ENCODE measurements at places on chromosomes 11 and 22. TPM values are rescaled to one million over a fixed set of nuclear protein-coding genes. Genes with fewer than 3 reads are reported as not detected.

Gene DUSP8
- 13.7 TPM for total RNA-seq

- DNase-seq: no peak
These were observed 9.4 kb downstream of the BCL2L13 start for GRCh38 chr22:17647991-17648390.

GRCh38 chr22:42664976-42665831 lies 16.0 kb upstream of the CYB5R3 start:
- DNase-seq: no peak

Gene P2RX3
- 0.77 TPM for total RNA-seq

- no peak for DNase-seq
These were observed 33.8 kb downstream of the RAB30 start for GRCh38 chr11:83037877-83038276.

Gene SEZ6L
- 0.13 TPM for total RNA-seq

DNA sequence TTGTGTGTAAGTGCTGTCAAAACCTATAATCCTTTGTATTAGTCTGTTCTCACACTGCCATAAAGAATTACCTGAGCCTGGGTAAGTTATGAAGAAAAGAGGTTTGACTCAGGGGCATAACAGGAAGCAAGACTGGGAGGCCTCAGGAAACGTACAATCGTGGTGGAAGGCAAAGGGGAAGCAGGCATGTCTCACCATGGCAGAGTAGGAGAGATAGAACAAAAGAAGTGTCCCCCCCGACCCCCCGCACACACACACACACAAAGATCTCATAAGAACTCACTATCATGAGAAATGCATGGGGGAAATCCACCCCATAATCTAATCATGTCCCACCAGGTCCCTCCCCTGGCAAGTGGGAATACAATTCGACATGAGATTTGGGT lies 2.3 kb upstream of the USP28 start:
- no peak for DNase-seq

- DNase-seq: no peak
These were observed 220.1 kb upstream of the E2F8 start for GRCh38 chr11:19460718-19461405.

DNA sequence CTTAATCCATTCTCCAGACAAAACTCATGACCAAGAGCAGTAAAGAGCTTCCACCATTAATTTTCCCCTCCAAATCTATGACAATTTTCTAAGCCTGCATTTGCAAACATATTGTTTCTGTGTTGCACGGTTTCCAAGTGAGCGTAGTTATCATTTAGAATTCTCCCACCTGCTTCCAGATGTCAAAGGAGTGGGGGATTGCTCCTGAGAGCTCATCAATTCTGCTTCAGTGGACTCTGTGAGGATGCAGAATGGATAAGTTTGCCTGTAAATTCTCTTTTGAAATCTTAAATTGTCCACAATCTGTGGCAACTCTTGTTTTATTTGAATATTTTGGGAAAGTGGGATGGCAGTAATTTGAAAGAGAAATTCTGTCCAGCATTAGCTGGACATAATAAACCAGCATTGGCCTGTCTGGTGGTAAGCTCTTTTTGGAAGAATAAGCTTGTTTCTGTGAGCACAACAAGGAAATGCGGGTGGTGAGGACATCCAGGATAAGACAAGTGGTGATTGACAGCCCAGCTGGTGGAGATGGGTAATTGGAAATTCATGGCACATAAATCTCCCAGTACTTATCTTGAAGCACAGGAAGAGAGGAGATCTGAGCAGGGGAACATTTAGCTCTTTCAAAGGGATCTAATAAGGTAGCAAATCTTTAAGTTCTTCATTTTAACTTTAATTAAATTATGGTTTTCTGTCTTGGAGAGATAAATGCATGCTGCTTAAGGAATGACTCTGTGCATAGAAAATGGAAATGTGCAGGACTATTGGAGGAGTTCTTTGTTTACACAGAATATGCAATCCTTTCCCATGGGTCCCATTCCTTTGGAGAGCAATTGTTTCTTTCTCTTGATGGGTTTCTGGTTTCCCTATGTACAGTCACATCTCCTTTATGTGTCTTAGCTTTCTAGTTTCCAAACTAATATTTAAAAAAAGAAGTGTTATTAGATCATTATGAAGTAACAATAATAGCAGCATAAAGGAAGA lies 73.2 kb downstream of the FAT3 start:
- no peak for DNase-seq

DNA sequence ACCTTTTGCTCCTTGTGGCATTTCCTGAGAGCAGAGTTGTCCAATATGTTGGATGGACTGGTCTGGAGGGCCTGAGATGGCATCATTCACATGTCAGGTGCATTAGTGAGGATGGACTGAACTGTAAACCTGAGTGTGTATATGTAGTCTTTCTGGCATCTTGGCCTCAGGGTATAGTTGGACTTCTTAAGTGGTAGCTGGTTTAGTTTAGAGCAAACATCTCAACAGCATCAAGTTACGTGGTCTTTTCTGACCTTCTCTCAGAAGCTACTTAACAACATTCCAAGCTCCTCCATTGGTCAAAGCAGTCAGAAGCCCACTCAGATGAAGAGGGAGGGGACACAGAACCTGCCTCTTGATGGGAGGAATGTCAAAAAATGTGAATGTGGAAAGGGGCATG lies 829.9 kb downstream of the METTL15 start:
- no peak for DNase-seq

- no peak for DNase-seq
These were observed 11.8 kb downstream of the SCYL1 start for GRCh38 chr11:65536412-65537295.

DNA sequence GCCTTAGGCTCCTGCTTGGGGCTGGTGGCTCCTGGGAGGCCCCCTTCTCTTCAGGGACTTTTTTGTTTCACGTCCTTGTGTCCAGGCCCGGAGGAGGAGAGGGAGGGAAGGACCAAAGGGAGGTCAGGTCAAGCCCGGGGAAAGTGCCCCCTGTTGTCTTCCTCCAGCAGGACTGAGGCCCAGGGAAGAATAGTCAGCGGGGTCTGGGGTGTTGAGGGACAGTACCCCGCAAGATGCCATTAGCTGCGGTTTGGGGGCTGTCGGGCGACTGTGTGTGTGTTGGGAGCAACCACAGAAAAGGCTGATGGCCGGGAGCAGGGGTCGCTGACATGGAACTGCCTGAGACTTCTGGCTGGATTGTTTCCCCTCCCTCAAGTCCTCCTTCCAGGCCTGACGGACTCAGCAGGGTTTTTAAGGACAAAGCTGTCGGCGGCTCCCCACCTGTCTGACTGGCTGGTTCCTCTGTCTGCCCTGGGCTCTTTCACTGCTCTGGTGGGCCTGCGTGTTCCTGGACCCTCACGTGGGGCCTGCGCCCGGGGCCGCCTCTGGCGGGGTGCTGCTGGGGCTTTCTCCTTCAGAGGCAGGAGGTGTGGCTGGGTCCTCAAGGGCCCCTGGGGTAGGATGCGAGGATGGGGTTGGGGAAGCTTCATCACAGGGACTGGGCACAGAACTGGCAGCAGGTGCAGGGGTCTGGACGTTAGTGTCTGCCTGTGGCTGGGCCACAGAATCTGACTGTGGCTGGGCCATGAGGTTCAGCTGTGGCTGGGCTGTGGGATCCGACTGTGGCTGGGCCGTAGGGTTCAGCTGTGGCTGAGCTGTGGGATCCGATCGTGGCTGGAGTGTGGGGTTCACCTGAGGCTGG lies 1.5 kb downstream of the GPR152 start:
- no peak for DNase-seq

GRCh38 chr22:37312549-37313183 lies 30.4 kb downstream of the CYTH4 start:
- DNase-seq: no peak
